ENCODE measurements at places on chromosomes 16 and 17.
A peak's percentile ranks its signal among the peaks of the same experiment; 100 is the strongest.

GRCh38 chr17:17141860-17142552, 64.1 kb downstream of the PLD6 start:
- DNase-seq: peak; percentile 36

DNA sequence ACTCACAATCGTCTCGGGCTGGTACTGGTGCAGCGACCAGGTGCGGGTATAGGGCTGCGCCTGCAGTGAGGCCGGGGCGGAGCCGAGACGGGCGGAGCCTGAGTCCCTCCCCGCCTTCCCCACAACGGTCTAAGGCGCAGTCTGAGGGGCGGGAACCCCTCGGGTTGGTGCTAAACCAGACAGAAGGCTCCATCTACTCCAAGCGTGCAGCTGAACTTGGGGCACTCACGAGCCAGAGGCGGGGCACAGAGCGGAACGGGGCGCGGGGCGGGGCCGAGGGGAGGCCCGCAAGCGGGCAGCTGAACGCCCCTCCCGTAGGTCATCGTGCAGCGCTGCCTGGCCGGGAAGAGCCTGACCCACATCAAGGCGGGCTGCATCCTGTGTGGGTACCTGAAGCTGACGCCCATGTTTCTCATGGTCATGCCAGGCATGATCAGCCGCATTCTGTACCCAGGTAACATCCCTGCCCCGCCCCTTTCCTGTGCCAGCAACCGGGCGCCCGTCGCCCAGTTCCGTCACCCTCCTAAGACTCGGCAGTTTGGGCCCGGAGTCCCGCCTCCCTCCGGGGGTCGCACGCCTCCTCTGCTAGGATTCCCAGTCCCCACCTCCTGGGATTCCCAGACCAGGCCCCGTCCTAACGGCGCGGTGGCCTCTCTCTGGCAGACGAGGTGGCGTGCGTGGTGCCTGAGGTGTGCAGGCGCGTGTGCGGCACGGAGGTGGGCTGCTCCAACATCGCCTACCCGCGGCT, 5.0 kb downstream of the SLC5A2 start:
- DNase-seq: peak; percentile 84

DNA sequence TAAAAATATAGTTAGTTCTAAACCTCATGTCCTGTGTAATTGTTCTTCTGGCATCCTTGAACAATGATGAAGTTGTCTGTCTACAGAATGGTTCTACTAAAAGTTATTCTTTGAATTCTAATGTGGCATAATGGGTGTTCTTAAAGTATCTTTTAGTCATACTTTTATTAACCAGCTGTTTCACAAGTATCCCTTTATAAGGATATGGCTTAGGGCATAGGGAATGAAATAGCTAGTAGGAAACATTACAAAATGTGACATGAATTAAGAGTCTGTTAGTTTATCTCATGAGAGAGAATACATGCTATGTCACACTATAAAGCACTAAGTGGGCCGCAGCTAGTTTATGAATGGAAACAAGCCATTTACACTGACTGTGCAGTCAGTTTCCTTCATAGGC, 26.3 kb upstream of the CAPNS2 start:
- no peak for DNase-seq

GRCh38 chr17:6261466-6261865, 173.5 kb downstream of the AIPL1 start:
- DNase-seq: no peak

- no peak for DNase-seq
These were observed 111.7 kb upstream of the COX10 start for GRCh38 chr17:13957636-13958035.

DNA sequence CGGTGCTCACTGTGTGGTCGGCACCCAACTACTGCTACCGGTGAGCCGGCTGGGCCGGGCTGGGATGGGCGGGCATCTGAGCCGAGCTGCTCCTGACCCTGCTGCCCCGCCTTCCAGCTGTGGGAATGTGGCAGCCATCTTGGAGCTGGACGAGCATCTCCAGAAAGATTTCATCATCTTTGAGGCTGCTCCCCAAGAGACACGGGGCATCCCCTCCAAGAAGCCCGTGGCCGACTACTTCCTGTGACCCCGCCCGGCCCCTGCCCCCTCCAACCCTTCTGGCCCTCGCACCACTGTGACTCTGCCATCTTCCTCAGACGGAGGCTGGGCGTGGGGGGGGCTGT, 6.9 kb downstream of the TBX6 start:
- DNase-seq: no peak

DNA sequence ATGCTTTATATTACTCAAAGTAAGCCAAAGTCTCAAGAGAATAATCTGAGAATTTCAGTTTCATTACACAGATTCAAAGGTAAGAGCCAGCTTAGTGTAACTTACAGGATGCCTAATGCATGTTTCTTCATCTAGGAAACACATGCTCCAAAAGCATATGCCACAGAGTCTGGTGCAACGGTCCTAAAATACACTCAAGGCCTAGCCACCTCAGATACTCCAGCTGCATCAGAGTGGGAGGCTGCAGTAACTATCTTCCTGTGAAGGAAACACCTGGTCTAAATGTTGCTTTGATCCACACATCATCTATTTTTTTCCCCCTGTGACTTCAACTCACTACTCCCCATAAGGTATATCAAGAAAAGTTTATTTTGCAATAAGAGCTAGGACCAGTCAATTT, 51.6 kb upstream of the CORO6 start:
- DNase-seq: no peak

- DNase-seq: no peak
These were observed 28.9 kb upstream of the PRM1 start for GRCh38 chr16:11309895-11310633.

DNA sequence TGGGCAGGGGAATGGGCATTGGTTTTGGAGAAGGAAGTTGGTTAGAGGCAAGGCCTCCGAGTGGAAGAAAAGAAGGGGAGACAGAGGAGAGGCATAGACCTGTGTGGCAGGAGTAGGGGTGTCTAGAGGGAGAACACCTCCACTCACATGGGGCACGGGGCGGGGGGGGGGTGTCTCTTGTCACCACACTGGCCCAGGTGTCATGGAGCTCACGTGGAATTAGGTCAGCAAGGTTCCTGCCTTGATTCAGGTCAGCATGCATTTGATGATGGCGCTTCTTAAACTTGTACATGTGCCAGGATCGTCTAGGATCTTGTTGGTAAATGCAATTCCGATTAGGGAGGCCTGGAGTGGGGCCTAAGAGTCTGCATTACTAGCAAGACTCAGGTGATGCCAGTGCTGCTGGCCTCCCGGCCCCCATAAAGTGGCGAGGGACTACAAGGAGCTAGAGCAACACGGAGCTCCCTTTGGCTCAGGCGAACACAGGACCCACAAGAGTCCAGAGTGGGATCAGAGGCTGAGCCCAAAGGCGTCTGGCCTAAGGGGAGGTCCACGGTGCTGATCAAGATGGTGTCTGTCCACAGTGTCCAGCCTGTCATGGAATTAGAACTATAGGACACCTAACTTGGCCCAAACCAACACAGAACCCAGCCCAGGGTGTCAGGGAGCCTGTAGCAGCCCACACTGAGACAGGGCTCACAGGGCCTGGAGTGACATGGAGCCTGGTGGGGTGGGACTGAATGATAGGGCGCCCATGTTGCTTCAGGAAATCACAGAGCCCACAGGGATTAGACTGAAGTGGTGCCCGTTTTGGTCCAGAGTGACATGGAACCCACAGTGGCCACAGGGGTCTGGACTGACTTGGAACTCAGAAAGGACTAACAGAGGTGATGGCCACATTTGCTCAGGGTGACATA, 16.7 kb downstream of the EPOP start:
- DNase-seq: no peak

GRCh38 chr17:70013911-70014310, 61.1 kb upstream of the KCNJ16 start:
- DNase-seq: no peak

DNA sequence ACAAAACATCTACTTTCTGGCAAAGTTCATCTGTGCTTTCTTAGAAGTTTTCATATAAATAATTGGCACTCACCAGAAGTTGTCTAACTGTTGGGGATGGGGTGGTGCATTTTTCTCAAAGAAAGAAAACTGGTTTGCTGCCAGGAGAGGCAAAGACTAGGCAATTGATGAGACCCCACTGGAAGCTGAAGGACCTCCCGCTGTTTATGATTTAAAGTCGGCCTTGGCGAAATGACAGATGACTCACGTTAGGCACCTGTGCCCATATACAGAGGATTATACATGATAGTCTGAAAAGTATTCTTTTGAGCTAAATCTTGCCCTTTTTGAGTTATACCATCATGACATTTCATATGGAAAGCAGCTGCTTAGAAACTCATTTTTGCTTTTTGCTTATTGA, 193.0 kb upstream of the ZFHX3 start:
- DNase-seq: no peak

- DNase-seq: peak; percentile 3
These were observed 96.8 kb upstream of the ELAC2 start for GRCh38 chr17:13114601-13115031.

DNA sequence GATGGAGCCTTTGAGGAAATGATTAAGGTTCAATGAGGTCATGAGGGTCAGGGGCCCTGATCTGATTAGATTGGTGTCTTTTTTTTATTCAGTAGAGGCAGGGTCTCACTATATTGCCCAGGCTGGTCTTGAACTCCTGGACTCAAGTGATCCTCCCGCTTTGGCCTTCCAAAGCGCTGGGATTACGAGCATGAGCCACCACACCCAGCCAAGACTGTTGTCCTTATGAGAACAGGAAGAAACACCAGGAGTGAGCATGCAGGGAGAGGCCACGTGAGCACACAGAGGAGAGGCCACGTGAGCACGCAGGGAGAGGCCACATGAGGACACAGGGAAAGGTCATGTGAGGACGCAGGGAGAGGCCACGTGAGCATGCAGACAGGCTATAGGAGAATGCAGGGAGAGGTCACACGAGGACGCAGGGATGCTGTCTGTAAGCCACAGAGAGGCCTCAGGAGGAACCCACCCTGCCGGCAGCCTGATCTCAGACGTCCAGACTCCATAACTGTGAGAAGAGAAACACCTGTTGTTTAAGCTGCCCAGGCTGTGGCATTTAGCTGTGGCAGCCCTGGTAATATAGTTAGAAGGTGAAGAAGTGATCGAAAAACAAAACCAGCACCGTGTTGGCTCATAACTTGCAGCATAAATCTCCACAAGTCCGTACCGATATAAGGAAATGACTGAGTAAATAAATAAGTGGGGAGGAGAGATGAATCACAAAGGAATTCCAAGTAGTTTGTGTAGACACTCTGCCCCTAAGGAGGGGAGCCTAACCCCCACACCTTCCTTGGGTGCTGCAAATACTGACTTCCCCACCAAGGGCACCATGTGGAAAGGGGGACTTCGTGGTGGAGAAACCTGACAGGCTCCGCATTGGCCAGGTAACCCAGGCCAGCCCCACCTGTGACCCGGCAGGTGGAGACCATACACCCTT, 14.6 kb upstream of the CSNK1D start:
- DNase-seq: peak; percentile 67

DNA sequence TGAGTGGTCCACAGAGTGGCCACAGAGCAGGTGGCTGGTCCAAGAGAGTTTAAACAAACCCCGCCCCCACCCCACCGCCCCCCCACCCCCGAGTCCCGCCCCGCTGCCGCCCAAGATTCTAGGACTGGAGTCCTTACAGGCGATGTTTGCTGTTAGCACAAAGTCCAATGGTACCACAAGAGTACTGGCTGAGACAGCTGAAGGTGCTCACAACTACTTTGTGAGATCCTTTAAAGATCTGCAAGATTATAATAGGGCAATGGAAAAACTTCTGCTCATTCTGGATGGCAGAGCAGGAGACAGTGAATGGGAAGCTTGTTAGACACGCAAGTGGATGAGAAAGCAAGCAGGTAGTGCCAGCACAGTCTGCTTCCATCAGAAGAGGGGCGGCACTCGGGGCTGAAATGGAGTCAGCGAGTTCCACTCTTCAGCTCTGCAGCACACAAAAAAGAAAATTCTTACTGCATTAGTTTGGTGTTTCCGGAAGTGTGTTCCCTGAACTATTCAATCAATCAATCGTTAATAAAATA, 4.7 kb upstream of the TEKT3 start:
- no peak for DNase-seq

GRCh38 chr17:72387487-72387886, 266.7 kb downstream of the SOX9 start:
- DNase-seq: no peak

DNA sequence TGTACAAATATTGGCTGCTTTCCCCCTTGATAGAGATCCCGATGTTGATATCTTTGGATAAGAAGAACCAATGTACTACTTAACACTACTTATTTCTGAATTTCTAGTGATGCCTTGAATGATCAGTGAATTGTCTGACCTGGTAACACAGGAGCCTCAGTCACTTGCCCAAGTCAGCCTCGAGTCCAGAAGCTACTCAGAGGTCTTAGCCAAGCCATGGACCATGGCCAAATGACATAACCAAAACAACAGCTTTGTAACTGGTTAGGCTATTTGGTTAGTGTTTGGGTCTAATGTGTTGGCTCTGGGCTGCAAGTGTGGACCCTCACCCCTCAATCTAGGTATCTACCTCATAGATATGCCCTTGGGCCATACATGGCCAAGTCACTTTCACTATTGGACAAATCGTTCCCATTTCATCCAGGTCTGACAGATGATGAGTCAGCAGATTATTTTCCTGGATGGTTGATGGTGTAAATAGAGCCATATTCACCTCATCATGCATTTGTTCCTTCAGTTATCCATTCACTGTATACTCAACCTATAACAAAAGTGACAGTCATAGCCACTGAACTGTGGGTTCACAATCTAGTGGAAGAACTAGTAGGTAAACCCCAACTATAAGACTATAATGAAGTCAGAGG, 3.5 kb downstream of the RBFOX1 start:
- no peak for DNase-seq

DNA sequence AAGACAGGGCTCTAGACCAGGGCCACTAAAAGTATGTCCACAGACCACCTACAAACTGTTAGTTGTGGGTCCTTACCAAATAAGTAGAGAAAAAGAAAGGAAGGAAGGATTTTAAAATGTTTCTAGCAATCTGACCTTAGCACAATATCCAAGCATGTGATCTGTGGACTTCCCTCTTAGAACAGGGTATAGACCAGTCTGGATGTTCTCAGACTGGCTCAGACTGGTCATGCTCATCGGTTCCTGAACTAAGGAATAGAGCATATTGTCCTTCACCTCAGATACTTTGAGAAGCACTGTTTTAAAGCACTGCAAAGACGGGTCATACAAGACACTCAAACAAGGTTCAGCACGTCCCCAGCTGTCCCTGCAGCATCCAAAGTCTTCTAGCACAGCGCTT, 25.8 kb downstream of the CUEDC1 start:
- no peak for DNase-seq

DNA sequence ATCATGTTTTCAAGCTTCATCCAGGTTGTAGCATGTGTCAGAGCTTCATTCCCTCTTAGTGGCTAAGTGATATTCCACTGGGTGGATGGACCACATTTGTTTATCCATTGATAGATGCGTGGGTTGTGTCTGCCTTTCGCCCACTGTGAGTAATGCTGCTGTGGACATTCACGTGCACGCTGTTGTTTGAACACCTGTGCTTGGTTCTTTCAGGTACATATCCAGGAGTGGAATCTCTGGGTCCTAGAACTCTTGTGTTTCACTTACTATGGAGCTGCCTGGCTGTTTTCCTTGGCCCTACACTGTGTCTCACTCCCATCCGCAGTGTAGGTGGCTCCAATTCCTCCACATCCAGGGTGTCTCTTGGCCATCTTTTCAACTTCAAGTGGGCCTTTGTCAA, 224.2 kb downstream of the C16orf95 start:
- DNase-seq: no peak
